ENCODE measurements at places on chromosomes 6 and 20. TPM values are rescaled to one million over a fixed set of nuclear protein-coding genes. Genes with fewer than 3 reads are reported as not detected.

DNA sequence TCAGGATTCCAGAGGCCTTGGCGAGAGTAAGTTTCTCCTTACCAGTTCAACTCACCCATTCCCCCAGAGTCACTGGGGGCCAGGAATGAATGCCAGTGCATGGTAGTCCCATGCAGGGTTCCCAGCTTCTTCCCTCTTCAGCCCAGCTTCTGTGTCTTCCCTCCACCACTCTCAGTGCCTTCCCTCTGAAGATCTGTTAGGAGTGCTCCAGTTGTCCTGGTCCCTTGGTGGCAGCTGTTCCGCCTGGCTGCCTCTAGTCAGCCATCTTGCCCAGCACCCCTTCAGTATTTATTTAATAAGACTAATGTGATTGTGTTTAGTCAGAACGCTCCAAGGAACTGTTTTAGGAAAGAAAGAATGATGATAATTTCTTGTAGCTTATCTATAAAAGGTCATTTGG is 23.1 kb downstream of the FIG4 start:
- no peak for DNase-seq

- no peak for DNase-seq
These were observed 236.8 kb downstream of the LY86 start for GRCh38 chr6:6825193-6825784.

DNA sequence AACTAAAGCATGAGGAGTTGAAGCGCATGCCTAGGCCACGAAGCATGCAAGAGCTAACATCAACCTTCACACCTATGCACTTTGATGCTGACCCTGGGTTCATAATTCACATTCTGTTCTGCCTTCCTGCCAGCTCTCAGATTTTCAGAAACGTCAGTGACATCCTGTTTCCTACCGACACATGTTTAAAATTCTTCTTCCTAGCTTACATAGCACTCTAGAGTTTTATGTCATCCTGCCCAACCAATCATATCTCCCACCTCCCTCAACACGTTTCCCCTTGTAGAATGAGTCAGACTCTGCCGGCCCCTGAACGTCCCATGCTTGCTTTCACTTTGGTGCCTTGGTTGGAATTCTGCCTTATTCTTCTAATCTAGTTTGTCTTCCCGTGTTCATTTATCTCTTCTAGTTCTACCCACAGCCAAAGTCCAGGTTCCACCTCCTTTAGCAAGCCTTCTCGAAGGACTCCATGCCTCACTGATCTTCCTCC is 97.2 kb upstream of the MAP7 start:
- peak; percentile 10 for DNase-seq

GRCh38 chr6:48766349-48766748 is 655.4 kb upstream of the PTCHD4 start:
- DNase-seq, result no peak

DNA sequence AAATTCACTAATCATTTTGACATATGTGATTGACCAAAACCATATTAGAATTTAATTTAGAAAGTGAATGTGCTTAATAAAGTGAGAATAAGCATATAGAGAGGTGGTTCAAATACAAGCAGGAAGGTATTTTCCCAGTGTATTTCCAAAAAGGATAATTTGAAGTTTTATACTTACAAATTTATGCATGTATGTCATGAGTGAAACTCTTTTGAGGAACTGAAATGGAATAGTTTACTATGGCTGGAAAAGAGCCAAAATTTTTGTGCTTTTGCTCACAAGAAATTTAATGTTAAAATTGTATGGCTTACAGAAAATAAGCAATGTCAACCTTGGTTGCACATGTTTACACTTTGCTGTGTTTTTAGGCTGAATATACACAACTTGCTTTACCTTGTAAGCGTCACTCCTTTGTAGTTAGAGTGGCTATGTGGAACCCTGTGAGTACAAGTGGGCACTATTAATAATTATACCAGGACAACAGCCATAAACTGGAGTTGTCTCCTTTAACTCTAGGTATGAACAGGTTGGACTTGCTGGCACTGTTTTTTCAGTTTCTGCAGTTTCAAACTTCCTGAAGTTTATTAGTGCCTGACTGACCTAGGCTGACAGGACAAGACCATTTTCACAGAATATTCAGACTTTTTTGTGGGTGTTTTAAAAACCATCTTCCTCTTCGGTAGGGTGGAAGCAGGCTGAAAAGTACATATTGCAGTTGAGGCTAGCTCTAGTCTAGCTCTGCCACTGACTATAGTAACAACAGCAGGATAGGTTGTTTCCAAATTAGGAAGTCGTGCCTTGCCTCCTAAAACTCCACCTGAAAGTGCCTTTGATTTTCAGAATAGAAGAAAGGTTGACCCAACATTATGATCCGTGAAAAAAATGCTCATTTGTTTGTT is 6.0 kb downstream of the AFDN start:
- DNase-seq, result no peak

Gene ATAT1
- 10.4 TPM for total RNA-seq

Gene CPNE5
- total RNA-seq, result 0.92 TPM

Gene STK38
- total RNA-seq, result 152 TPM

DNA sequence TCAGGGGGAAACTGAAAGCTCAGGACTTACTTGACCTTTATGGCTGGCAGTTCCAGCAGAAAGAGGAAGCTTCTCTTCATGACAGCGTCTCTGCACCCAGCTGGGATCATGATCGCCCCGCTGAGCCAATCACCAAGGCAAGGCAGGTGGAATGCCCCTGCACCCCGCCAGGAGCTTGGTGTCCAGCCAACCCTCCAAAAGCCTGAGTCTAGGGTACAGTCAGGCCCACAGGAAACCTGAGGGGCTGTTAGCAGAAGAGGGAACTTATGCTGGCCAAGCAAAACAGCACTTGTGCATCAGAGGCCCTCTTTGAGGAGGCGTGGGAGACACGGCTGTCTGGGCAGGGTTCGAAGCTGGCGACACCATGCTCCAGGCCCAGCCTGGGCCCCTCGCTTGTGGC is 188.3 kb upstream of the GMDS start:
- DNase-seq, result no peak
